Effector memory CD8-positive, alpha-beta T cell (primary cell): ENCODE measurements at places on chromosomes 6 and 20.

DNA sequence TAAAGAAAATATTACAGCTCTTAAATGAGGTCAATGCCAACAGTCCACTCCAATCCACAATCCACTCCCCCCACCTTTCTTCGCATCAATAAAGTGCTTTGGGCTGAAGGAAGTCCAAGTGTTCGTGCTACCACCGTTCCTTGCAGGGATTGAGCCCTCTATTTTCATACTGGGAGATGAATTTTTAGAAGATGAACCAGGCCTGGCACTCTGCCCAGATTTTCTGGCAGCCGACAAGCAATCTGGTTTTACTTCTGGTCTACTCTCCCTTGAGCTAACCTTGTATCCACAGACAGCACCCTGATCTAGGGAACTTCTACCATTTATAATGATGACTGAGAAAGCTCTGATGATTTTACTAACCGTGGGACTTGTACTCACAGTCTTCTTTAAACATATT is 72.3 kb downstream of the BTBD9 start:
- DNase-seq, result no peak

GRCh38 chr20:52622081-52622480 is 350.1 kb upstream of the TSHZ2 start:
- DNase-seq, result no peak

DNA sequence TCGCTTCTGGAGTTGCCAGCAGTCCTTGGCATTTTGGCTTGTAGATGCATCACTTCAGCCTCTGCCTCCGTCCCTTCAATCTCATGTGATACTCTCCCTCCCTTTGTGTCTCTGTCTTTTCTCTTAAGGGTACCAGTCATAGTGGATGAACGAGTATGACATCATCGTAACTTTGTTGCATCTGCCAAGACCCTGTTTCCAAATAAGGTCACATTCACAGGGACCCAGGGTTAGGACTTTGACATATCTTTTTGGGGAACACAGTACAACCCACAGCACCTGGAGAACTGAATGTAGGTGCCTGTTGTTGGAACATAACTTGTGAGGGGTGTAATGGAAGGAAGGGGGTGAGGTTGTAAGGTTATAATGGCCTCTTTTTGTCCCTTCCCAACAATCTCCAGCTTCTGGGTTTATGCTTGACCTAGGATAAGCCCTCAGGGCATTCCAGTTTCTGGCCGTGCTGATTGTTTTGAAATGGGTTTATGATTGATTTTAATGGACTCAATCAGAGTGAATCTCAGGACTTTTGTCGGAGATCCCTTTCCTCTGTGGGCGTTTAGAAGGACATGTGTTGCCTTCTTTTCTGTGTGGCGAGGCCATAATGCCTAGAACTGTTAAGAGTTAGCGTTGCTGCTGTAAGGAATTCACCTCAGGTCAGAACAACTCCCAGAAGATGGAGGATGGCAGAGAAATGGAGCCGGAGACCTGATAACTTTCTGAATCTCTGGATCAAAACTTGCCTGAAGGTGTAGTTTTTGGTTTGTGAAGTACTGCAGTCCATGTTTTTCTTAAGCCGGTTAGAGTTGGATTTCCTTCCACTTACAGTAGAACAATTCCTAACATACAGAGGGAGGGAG is 9.2 kb downstream of the ATRN start:
- DNase-seq, result no peak

DNA sequence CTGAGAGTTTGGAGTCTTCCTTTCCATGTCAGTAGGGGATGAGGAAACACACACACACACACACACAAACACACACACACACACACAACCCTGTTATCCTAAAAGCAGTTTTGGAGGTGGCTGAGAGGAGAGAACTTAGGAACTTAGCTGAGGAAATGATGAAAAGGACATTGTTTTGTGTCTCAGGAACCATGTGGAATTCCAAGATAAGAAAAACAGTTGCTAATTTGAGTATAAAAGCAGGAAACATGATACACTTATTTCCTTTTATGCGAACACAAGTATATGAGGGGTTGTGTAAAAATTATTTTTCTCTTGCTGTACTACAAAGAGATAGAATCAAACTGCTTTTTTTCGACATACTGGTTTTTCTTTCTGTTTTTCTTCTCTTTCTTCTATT is at the start of gene MYCT1:
Gene MYCT1 (plus strand): TSS at position 264 of the 400 bp plus-strand sequence. CDS start 6 bp downstream, at position 270.
- no peak for DNase-seq

DNA sequence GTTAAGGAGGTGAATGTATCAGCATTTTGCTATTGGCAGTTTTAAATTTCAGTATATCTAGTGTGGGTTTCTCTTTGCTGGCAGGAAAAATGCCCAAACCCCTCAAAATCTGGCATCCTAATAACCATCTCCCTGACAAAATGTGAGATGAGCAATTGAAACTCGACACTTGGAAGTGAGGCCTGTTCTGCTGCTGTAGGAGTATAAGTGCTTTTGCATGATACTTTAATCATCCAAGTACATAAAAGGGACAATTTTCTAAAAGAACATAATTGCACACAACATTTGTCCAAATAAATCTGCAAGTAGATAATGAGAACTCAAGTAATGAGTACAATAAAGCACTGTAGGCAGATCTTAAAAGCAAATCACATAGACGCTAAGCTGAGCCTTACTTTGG is 36.5 kb downstream of the LAMP5 start:
- no peak for DNase-seq

GRCh38 chr6:1757131-1757530 is 147.4 kb downstream of the FOXC1 start:
- no peak for DNase-seq

- DNase-seq, result no peak
These were observed 54.7 kb downstream of the YTHDF1 start for GRCh38 chr20:63161176-63161651.

GRCh38 chr6:28809947-28810658 is 113.7 kb downstream of the TRIM27 start:
- DNase-seq, result no peak

- DNase-seq, result peak; percentile 44
These were observed 368.9 kb downstream of the LAMA2 start for GRCh38 chr6:129251669-129252376.

- no peak for DNase-seq
These were observed 253.1 kb downstream of the ADGB start for GRCh38 chr6:146851837-146852236.

DNA sequence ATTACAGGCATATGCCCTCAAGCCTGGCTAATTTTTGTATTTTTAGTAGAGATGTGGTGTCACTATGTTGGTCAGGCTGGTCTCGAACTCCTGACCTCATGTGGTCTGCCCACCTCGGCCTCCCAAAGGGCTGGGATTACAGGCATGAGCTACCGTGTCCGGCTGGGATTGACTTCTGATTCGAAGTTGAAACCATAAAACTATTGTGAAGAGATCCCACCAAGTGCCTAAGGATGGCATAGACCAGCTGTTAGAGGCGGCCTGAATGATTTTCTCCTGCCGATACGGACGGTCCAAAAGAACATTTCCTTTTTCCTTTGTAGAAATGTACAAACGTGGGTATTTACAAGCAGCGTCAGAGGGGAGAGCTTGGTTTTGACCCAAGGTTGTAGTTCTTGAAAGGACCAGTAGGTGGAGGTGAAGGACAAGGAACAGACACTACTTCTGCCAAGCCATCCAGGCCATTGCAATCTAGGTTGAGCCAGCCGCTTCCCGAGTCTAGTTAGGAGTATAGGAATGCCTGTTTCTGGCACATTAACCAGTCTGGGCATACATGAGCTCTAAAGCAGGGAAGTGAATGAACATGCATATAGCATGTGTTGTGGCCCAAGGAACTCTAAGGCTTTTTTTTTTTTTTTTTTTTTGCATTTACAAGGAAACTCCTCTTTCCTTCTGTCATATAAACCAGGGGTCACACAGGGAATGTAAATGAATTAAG is 29.0 kb downstream of the MOCS3 start:
- peak; percentile 72 for DNase-seq

GRCh38 chr6:90820436-90820835 is 233.6 kb upstream of the MAP3K7 start:
- no peak for DNase-seq

DNA sequence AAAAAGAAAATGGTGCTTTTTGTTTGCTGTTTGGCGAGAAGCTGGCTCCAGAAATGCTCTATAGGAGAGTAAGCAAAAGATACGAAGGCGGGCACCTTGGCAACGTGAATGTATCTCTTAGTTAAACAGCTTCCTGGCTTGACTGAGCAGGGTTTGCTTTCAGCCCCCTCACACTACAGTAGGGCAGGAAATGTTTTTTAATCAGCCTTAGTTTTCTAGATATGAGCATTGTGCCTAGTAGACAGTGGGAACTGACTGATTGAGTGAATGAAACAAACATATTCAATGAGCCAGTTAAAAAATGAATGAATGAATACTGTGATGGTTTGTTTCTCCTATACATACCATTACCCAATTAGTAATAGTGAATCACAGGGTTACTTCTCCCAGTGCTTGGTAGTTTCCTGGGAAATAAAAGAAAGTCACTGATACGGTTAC is 19.9 kb downstream of the CAP2 start:
- DNase-seq, result no peak

DNA sequence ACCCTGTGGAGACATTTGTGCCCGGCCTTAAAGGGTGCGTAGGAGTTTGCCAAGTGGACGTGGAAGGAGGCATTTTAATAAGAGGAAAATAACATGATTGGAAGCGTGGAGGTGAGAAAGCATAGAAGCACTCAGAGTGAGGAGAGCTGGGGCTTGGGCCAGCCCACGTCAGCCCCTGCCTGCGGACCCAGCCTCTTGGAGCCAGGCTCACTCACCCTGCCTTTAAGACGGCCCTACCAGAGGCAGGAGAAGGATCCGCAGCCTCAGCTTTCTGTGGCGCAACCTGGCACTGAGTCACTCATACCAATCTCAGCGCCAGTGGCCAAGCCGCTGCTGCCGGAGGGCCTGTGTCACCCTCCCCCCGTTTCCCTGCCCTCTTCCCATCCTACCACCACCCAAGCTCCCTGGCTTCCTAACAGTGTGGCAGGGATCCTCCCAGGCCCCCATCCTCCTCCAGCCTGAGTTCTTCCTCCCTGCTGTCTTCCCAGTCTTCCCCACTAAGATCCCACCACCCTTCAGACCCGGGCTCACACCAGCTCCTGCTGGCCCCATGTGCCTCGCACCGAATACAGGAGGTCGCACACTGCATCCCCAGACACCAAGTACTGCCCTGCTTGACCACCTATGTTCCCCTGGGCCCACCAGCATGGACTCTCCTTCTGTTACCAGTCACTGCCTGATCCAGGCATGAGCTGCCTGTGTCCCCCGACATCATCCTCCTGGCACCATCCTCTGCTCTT is 285.2 kb downstream of the UST start:
- DNase-seq, result no peak

DNA sequence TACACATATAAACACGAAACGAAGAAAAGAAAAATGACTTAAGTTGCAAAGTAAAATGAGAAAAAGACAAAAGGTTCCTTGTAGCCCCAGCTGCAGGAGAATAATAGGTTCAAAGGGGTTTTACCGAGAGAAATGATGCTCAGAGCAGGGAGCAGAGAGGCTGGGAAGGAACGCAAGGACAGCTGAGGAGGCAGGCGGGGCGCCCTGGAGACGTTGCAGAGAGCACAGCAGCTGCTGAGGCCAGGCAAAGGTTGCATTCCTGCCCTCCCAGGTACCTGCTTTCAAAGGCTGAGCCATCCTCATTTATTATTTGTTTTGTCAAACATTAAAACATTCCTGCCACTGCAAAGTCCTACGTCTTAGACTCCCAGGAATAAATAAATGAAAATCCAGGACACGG is 16.2 kb upstream of the VAPB start:
- no peak for DNase-seq

- no peak for DNase-seq
These were observed 140.2 kb upstream of the MOCS1 start for GRCh38 chr6:40074306-40075055.

GRCh38 chr20:50477239-50477872 is 32.8 kb upstream of the PTPN1 start:
- no peak for DNase-seq

GRCh38 chr20:57346477-57346876 is 4.6 kb upstream of the RAE1 start:
- peak; percentile 64 for DNase-seq

DNA sequence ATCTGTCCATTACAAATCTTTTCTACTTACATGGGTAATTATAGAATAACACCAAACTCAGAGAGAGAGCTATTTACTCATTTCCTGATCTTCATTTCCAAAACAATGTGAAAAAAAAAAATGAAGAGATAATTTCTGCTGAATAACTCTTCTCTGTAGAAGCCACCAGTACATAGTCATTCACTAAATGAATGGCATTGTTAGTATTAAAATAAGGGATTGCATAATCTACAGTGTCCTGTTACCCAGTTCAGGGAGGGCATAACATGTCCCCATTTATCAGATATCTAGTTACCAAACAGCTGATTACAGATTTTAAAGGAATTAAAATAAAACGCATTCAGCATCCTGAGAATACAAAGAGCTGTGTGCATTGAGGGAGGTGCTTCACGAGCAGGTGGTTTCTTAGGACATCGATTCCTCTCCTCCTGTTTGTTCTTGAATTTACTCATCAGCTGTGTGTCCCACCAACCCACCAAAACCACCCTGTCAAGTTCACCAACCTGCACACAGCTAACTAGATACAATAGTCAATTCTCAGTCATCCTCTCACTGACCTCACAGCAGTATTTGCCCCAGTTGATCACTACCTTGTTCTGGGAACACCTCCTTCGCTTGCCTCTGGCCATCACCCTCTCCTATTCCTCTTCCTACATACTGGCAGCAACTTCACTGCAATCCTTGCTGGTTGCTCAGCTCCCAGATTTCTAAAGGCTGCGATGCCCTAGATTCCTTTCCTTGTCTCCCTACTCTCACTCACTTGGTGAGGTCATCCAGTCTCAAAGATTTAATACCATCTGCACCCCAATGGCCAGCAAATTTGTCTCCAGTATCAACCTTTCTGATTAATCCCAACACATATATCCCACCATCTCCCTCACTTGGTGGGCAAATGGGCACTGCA is 18.7 kb downstream of the CNKSR3 start:
- no peak for DNase-seq

DNA sequence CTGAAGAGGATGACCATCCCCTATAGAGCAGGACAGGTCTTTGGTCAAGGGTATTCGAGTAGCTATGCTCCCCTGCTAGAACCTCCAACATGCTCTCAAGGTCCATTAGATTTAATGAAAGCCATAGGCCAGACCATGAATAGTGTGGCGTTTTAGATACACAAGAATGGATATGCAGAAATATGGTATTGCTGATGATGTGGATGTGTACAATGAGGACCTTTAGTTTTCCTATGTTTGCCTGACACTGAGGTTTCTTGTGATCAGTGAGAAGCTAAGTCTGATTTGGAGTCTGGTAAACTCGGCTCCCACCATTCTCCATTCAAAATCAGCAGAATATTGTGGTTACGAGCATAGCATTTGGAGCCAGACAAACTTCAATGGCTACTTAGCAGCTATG is 125.6 kb downstream of the TSHZ2 start:
- no peak for DNase-seq

GRCh38 chr6:160667639-160668481 is 3.8 kb upstream of the LPA start:
- peak; percentile 7 for DNase-seq

DNA sequence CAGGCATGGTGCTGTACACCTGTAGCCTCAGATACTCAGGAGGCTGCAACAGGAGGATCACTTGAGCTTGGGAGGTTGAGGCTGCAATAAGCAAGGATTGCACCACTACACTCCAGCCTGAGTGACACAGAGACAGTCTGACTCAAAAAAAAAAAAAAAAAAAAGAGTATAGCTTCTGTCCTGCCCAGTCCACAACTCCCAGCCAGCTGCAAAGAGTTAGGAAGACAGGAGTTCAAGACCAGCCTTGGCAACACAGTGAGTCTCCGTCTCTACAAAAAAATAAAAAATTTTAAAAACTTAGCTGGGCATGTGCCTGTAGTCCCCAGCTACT is 28.3 kb upstream of the TLDC2 start:
- no peak for DNase-seq

GRCh38 chr6:14969126-14969525 is 276.7 kb upstream of the JARID2 start:
- no peak for DNase-seq
